Endothelial cell (in vitro differentiated cells): ENCODE measurements at places on chromosomes 7 and 10.
A peak's percentile ranks its signal among the peaks of the same experiment; 100 is the strongest.

GRCh38 chr7:156560075-156560474 is 80.5 kb upstream of the RNF32 start:
- peak; percentile 37 for DNase-seq

GRCh38 chr7:100040575-100040974 is 9.0 kb upstream of the ZSCAN21 start:
- no peak for DNase-seq

GRCh38 chr7:145152589-145152988 is 316.7 kb upstream of the TPK1 start:
- DNase-seq = no peak

- DNase-seq = no peak
These were observed 20.5 kb downstream of the ITPRIP start for GRCh38 chr10:104317726-104318299.

- DNase-seq = no peak
These were observed 63.2 kb upstream of the CAV2 start for GRCh38 chr7:116436305-116436826.

- peak; percentile 79 for DNase-seq
These were observed 17.6 kb downstream of the DNAJB12 start for GRCh38 chr10:72337039-72337629.

GRCh38 chr10:84026821-84027257 is 112.5 kb upstream of the GHITM start:
- DNase-seq = peak; percentile 55

DNA sequence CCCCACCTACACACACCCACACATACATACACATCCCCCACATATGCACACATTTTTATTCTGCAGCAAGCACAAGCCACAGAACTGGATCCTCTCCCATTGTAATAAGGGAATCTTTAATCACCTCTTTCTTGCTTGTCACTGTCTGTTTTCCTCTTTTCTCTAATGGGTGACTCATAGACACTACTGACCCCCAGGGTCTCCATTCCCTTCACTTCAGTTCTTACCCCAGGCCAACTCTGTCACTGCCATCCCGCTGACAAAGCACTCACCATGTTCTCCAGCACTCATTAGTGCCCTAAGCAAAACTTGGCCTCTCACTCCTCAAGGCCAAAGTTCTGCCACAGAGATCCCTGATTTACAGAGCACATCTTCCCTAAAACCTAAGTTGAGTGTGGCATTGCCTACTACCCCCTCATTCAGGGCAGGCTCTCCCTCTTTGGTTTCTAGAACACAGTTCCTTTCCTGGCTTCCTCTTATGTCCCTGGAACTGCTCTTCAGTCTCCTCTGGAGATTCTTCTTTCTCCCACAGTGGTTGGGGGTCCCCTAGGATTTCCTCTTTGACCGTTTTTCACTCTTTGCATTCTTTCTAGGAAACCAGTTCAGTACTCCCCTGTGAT is 39.6 kb upstream of the INHBA start:
- DNase-seq = no peak

DNA sequence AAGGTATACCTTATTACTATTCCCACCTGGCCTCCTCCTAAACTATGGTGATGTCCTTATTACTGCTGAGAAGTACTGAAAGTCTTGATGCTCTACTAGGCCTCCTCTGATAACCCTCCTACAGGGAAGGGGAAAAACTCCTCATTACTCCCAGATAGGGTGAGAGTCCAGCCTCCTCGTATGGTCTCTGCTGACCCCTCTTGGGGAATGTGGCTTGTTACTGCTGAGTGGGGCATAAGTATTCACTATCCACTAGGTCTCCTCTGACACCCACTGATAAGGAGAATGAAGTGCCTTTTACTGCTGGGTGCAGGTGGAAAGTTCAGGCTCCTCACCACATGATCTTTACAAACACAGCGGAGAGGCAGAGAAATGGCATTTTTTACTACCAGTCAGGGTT is 222.9 kb downstream of the CHRM2 start:
- peak; percentile 49 for DNase-seq

DNA sequence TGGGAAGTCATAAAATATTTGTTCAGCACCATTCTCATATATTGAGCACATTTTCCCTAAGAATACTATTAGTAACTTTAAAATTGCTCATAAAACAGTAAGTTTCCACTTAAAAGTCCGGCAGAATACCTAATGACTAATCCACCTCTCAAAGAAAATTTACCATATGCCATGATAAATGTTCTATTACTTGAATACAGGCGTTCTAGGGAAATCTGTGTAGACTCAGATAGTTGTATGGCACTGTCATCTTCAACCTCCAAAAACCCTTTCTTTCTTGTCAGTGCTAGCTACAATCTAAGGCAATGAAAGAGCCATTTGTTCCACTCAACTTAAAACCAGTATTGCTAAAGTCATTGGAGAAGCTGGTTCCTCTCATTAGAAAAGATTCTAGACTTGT is 7.3 kb downstream of the GPR37 start:
- no peak for DNase-seq

GRCh38 chr7:129902788-129903422 is 49.9 kb downstream of the UBE2H start:
- DNase-seq = no peak

DNA sequence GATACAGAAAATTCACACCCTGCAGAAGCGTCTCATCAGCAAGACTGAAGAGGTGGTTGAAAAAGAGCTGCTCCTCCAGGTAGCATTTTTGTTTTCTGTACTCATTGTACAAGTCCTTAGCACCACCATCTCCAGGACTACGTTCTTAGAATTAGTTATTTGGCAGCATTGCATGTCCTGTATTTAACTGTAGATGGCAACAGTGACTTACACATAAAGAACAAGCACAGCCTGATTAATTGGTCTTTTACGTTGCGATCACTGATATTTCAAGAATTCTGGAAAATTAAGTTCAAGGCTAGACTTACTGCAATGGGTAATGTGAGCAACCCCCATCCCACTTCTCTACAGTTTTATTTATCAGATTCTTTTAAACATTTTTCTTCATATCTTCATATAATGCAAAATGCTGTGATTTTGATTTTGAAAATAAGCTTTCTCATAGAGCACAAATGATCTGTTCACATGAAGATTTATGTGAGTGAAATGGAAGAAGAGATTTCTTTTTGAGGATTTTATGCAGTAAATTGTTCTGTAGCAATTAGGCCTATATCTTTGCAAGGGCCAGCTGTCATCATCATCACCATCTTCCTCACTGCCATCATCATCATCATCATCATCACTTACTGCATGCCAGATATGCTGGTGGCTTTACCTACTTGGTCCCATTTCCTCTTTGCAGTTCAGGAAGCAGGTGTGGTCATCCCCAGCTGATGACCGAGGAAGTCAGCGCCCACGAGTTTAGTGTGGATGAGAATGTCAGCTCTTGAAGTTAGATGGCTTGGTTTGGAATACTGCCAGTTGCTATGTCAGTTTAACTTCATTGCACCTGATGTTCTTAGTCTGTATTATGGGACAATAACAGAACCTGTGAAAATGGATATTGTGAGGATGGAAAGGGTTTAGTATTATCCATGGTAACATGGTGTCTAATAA is 53.4 kb downstream of the CFAP58 start:
- DNase-seq = no peak

DNA sequence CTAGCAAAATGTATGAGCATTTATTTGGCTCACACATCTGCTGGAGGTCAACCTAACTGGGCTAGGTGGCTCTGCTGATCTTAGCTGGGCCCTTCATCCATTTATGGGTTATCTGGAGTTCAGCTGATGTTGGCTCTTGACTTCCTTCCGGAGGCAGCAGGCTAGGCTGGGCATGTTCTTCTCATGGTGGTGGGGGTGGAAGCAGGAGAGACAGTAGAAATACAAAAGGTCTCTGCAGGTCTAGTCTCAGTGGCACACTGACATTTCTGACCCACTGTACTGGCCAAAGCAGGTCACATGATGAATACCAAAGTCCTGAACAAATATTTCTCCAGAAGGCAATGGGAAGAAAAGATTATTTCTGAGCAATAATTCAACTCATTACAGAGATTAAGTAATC is 334.6 kb downstream of the CRPPA start:
- no peak for DNase-seq

- no peak for DNase-seq
These were observed 68.9 kb upstream of the DNAAF5 start for GRCh38 chr7:657565-658119.
